ENCODE measurements at places on chromosomes 12 and 14.
A peak's percentile ranks its signal among the peaks of the same experiment; 100 is the strongest.

DNA sequence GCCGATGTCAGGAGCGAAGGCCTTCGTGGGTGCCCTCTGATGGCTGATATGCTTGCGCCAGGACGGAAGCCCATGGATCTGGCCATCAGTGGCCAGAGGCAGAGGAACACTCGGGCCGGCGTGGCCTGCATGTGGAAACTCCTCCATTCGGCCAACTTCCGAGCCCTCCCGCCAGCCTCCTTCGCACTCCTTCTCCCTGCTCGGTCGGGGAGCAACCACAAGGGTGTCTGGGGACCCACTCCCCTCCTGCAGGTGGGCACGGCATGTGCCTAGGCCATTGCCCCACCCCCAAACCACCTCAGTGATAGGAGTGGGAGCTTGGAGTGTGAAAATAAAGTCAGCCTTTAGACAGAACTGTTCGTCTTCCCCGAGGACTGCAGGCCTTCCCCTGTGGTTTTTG, 231.3 kb downstream of the BCL11B start:
- DNase-seq = no peak

DNA sequence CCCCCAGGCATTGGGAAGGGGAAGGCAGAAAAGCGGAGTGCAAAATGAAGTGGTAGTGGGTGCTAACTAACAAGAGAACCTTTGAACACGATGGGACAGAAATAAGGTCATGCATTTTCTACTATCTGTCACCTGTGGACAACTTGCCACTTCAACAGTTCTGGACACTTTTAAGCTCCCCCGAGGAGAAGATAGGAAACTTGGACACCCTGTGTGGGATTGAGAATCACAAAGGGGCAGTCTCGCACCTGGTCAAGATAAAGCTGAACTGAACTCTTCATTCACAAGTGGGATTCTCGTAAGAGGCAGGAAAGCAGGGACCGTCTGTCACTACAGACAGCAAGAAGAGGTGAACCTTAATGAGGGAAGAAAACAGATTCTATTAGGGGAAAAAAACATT, 51.6 kb downstream of the EIF2S3B start:
- DNase-seq = no peak

- no peak for DNase-seq
Measured at GRCh38 chr12:79531518-79531917, 159.2 kb downstream of the PAWR start.

DNA sequence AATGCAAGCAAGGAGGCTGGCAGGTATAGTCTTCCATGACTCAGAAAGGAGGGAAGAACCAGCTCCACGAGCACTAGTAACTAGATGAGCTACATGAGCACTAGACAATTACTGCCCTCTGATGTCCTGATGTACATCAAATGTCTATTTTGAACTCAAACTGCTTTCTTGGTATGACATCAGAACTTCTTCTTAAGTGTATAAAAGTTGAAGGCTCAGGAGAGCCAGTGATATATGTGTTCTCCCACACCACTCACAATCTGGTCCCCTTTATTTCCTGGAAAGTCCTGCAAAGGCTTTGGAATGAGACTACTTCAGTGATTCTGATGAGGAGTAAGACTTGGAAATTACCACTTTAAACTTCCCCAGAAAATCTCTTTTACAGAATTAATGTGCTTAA, 18.5 kb upstream of the DHRS7 start:
- DNase-seq = no peak

GRCh38 chr14:90483571-90483974, 86.7 kb downstream of the CALM1 start:
- peak; percentile 5 for DNase-seq

DNA sequence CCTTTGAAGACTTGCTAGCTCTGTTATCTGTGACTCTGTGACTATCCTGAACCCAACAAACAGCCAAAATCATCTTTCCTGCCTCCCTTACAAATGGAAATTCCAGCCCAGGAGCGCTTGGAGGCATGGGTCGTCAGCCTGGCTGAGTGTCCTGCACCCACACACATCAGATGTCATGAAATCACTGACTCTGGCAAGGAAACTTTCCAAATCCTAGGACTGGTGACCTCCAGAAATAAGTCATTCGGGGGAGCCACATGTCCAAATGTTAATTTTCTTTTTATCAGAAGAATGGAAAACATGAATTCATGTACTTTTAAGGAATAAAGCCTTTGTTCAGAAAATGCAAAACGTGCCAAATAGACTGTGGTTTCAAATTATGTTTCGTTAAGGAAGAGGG, 96.3 kb upstream of the EVL start:
- no peak for DNase-seq

DNA sequence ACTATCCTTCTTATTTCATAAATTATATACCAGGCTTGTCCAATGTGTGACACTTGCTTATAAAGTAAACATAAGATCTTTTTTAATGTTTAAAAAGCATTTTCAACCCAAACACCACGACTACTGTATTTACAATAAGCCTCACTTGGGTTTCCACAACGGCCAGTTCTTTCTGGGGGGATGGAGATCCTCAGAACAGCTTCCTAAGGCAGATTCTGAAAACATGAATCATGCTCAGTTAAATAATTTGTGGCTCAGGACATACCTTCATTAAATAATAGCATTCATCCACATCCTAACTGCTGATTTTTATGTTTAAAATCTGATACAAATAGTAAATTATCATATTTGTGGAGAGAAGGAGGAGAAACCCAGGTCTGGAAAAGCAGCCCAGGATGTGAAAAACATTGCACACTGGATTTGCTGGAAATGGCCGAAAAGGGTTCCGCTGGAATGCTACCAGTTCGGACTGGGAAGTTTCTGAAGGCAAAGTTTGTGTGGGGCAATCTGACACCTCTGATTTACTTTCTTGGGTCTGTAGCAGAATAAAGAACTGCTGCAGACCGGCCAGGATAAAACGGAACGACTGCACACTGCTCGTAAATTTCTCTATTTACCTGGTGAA, 597 bp downstream of the GLT8D2 start:
- no peak for DNase-seq

Data from CD4-positive, CD25-positive, alpha-beta regulatory T cell (primary cell).